ENCODE measurements at places on chromosomes 3 and 15.

DNA sequence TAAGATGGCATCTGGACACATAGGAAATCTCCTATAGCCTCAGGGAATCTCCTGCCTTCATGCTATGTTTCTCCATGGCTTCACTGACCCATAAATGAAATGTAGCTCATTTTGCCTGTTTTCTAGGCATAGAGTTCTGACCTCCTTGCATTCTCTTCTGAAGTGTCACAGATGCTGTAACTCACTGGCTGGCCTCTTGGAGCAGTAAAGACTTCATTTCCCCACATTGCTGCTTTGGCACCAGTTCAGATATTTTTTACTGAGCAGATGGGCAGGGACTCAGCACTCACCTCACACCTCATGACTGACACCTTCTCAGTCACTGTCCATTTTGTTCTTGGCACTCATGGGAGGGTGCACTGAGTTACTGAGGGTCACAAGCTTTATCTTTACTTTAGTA, 286.7 kb upstream of the TGFBR2 start:
- DNase-seq: peak; percentile 9

- DNase-seq: no peak
These were observed 163.2 kb downstream of the WNT7A start for GRCh38 chr3:13716540-13717221.

GRCh38 chr3:142818651-142819050, 70.2 kb downstream of the PCOLCE2 start:
- DNase-seq: no peak

DNA sequence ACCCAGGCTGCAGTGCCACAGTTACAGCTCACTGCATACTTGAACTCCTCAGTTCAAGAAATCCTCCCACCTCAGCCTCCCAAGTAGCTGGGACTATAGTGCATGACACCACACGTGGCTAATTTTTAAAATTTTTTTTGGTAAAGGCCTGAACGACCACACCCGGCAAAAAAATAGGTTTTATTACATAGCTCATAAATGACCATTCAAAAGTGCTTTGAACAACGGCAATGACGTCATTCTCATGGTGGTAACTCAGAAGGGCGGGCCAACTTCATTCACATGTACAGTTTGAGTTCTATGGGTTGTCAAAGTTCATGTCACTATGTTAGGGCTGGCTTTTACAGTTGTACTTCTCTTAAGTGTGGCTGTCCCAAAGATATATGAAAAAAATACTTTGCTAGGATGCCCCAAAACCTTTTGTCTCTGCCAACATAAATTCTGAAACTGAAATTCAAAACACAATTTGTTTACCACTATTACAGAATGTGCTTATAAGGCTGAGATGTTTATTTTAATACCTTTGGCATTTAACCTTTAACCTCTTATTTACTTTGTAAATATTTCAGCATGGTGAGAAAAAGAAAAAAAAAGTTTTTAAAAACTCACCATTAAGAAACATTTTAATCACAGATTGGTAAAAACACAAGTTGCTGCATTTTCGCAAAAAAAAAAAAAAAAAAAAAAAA, 6.2 kb downstream of the MYO1E start:
- no peak for DNase-seq

DNA sequence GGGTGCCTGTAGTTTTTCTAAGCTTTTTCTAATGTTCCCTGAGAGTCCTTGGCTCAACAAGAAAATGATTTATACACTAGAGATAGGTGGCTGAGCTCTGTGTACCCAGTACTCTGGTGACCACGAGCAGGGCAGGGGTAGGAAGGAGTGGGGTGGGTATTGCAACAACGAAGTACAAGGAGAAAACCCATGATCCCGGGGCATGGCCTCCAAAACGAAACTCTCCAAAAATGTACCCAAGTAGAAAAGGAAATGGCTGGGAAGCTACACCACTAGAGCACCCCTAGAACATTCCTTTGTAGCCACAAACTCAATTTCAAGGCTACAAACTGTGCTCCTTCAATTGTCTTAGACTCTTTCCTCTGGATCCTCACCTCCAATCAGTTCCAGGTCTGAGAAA, 138.9 kb downstream of the DUT start:
- DNase-seq: no peak

DNA sequence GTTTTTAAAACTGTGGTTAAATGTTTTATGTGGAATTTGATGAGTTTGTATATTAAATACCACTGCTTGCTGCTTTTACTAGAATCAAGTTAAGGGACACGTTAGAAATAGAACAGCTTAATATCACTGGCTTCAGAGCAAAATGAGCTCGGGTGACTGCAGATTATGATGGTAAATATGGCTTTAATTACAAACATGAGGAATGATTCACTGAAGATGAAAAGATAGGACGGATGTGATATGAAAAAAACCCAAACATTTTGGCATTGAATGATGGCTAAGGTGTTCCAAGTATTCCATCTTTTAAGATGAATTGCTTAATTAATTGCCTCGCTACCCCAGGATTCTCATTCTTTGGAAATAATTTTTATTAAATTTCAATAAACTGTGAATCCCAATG, 33.7 kb downstream of the SLC24A1 start:
- no peak for DNase-seq

GRCh38 chr15:99755692-99756409, 22.6 kb upstream of the LYSMD4 start:
- DNase-seq: no peak

DNA sequence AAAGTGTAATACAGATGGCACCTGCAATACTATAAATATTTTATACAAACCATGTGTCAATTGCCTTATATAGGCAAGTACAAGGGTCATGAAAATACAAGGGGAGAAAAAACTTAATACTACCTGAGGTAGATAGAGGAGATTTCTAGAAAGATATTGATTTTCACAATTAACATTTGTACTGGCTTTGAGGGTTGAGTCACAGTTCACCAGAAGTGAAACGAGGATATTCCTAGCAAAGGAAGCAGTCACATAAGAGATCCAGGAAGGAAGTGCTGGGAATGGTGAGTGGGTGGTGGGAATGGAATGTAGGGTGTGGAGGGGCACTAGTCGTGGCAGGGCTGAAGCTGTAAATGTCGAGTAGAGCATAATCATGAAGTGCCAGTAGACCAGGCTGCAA, 108.7 kb downstream of the P2RY1 start:
- DNase-seq: no peak

DNA sequence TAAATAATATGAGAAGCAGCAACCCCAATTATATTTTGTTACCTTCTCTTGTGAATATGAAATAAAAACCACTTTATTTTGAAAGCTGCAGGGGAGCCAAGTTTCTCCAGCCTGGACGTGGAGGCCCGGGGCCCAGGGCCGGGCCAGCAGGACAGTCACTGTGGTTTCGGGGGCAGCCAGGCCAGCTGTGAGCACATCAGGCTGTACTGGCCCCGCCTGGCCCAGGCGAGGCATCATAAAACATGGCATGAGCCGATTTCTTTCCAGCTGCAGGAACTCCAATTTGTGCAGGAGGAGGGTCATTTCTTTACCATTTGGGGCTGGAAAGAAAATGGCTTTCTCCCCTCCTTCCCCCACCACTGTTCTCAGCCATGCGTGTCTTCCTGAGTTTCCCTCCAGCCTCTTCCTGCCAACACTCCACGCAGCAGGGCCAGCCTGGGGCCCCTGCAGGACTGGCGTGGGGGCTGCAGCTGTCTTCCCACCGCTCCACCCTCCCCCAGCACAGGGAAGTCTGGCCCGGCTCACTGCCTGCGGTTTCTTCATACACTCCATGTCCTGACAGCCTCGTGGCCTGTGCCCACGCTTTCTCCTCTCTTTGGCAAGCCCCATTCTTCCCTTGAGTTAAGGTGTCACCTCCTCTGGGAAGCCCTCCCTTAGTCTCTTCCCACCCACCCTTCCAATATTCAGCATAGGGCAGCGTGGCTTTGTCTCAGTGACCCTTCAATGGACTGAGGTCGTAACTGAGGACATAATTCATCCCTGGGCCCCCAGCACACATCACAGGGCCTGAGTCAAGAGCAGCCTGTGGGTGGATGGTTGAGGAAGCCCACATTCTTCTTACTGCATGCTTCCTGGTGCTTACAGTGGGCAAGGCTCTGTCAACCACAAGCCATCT, 135.8 kb downstream of the CHSY1 start:
- no peak for DNase-seq

DNA sequence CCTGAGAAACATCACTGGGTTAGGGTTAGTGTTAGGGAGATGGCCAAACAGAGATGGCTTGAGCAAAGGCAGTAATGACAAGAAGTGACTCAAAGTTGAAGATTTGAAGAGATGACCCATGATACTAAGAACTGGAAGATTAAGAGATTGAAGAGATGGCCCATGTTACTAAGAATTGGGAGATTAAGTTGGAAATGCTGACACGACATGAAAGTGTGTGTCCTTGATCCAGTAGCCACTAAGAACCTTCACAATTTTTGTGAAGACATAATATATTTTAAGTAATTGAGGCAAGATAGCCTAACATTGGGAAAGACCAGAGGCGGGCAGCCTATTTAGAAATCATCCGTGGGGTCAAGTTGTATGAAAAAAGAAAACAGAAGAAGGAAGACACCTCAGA, 239.4 kb downstream of the ADAMTSL3 start:
- no peak for DNase-seq

DNA sequence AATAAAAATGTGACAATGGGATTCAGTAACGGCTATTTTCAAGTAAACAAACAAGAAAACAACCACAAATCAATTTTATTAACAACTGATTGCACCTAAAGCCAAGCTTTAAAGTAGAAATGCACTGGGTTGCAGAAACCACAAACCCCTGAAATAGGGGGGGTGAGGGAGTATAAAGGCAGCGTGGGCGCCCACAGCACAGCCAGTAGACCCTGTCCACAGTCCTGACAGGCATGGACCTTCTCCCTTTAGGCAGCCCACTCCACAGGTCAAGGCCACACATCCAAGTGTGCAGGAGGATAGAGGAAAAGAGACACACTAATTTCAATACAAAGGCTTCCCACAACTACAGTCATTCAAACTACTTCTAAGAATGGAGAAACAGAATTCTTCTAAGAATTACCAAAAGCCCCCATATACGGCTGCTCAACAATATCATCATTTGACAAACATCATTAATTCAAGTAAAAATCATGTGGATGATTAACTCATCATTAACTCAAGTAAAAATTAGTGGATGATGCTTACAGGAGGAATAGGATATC, 48.7 kb downstream of the CHSY1 start:
- no peak for DNase-seq

GRCh38 chr15:45796433-45796832, 161.6 kb downstream of the SQOR start:
- DNase-seq: no peak

- no peak for DNase-seq
These were observed 16.6 kb downstream of the PDHB start for GRCh38 chr3:58417075-58417474.

GRCh38 chr15:66900586-66901310, 164.7 kb upstream of the SMAD3 start:
- no peak for DNase-seq

DNA sequence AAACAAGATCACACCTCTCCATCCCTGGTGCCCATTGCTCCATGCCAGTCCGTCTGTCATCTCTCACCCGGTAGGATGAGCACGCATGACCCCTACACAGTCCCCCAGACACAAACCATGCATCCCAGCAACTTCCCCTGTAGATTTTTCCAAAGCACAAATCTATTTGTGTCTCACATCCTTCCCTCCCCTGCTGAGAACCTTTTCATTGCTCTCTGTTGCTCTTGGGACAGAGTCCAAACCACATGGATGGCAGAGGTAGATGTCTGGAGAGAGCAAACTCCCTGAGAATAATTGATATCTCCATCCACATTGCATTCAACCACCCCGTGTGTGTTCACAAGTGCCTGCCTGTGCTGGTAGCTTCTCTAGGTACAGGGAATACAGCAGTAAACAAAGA, 29.9 kb upstream of the LRTM1 start:
- no peak for DNase-seq

DNA sequence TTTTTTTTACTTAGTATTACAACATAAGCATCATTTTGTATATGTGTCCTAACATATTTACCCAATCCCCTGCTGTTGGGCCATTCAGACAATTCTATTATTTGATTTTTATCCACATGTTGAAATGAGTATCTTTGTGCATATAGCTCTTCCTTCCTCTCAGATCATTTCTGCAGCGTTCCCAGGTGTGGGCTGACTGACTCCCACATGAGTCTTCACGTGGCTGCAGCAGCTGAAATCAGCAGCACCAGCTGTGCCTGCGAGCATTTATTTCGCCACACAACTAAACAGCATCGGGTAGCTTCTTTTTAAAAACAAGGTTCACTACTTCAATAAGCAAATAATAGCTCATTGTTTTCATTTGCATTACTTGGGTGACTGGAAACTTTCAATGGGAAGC, 44.5 kb upstream of the PDE8A start:
- no peak for DNase-seq

GRCh38 chr3:86225461-86225860, 765.5 kb downstream of the VGLL3 start:
- no peak for DNase-seq

DNA sequence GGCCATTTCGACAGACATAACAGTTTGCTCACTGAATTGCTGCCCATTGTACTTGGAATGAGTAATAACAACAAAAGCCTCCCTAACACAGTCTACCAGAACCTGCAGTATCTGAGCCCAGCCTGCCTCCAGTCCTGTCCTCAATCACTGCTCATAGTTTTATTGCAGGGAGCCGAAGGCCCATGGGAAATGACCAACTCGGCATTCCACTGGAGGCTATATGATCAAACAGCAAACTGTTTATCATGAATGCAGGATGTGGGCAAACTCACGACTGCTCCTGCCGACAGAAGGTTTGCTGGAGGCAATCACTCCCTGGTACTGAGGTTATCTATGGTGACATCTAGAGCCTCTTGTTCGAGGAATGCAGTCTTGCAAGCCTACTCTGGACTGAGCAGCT, 46.3 kb downstream of the LSM3 start:
- no peak for DNase-seq

- DNase-seq: no peak
These were observed 162.7 kb upstream of the IQSEC1 start for GRCh38 chr3:13235897-13236296.

DNA sequence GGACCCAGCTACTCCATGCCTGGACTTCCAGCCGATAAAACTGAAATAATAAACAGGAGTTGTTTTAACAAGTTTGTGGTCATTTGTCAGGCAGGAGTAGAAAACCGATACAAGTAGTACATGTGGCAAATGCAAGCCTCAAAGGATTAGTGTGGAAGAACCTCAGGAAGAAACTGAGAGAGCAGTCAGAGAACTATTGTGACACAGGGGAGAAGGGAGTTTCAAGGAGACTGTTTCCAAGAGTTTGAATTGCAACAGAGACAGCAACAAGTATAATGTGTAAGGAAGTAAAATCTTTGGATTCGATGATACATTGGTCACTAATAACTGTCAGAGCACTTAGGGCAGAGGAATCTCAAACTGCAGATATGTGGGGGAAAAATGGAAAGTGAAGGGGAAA, 450.6 kb upstream of the ARHGEF26 start:
- no peak for DNase-seq
